ENCODE measurements at places on chromosomes 11 and 22.

- DNase-seq: no peak
These were observed 389.2 kb downstream of the SOX6 start for GRCh38 chr11:15967166-15967565.

DNA sequence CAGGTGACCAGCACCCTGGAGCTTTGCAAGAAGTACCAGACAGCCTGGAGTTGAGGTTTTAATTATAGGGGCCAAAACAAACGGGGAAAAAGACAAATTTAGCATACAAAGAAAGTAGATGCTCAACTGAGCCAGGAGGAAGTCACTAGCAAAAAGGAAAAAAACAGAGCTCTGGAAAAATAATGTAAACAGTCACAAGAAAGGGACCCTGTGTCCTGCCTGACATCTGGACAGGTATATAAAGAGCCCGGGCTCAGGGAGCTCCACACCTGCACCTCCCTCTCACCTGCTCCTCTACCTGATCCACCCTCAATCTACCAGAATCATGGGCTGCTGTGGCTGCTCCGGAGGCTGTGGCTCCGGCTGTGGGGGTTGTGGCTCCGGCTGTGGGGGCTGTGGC is at the start of gene KRTAP5-10:
KRTAP5-10 (plus strand) TSS at position 301 of the 400 bp plus-strand sequence; CDS start at position 326, 25 bp downstream.
- no peak for DNase-seq

GRCh38 chr11:19816817-19817216 is 104.2 kb downstream of the NAV2 start:
- DNase-seq: no peak

GRCh38 chr22:32722441-32722840 is 79.1 kb upstream of the TIMP3 start:
- no peak for DNase-seq

DNA sequence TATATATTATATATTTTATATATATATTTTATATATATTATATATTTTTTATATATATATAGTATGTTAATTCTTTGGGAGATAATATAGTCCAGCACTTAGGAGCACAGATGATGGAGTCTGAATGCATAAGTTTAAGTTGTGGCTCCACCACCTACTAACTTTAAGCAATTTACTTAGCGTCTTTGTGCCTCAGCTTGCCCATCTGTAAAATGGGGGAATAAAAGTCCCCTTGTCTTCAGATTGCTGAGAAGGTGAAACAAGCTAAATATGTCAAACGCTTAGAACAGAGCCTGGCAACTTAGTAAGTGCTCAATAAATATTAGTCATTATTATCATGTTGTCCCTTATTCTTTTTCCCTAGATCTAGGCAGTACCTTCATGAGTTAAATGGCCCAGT is 27.5 kb downstream of the DSCAML1 start:
- DNase-seq: no peak

GRCh38 chr11:3380706-3381545 is 2.0 kb upstream of the ZNF195 start:
- DNase-seq: no peak

- no peak for DNase-seq
These were observed 109.7 kb upstream of the GALNT18 start for GRCh38 chr11:11731311-11732083.

DNA sequence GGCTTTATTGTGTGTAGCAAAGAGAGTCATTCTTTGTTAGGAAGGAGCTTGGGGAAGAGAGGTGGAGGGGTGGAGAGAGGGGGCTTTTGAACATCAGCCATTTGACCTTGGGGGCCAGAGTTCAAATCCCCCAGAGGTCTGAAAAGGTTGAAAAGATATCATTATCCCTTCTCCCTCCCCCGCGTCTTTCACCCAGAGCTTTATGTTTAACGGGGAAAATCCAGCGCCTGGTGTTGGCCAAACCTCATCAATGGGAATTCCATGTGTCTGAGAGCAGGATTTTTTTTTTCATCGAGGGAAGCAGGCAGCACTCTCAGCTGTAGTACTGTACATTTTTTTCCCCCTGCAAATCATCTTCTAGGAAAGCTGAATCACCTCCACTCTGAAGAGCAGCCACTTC is 122.4 kb upstream of the HSD17B12 start:
- DNase-seq: no peak
